ENCODE measurements at places on chromosomes 4 and X.

- H3K4me1 ChIP-seq, result peaks cover 16% of the 10 kb centered on the region
- H3K36me3 ChIP-seq, result no peaks in the 10 kb centered on the region
- DNase-seq, result no peak
Observed at GRCh38 chrX:130874751-130875150, 28.3 kb downstream of the ENOX2 start.

GRCh38 chrX:103613362-103613890 lies 5.7 kb downstream of the TCEAL3 start:
- H3K36me3 ChIP-seq, result no peaks in the 10 kb centered on the region
- H3K27ac ChIP-seq, result no peak overlapping the region
- H3K4me1 ChIP-seq, result no peaks in the 10 kb centered on the region
- H3K4me3 ChIP-seq, result no peak overlapping the region
- no peak for DNase-seq

- H3K27me3 ChIP-seq, result no peaks in the 10 kb centered on the region
- no peaks in the 10 kb centered on the region for H3K36me3 ChIP-seq
- no peak for DNase-seq
- H3K4me1 ChIP-seq, result no peaks in the 10 kb centered on the region
- no peak overlapping the region for H3K27ac ChIP-seq
Observed at GRCh38 chr4:40763228-40763716, 13.5 kb downstream of the NSUN7 start.

GRCh38 chr4:151600432-151600831 lies 160.4 kb downstream of the GATB start:
- H3K27ac ChIP-seq, result no peak overlapping the region
- no peak for DNase-seq
- H3K36me3 ChIP-seq, result no peaks in the 10 kb centered on the region
- H3K4me3 ChIP-seq, result no peak overlapping the region

- no peak overlapping the region for H3K27ac ChIP-seq
- no peak for DNase-seq
- H3K4me1 ChIP-seq, result no peaks in the 10 kb centered on the region
Observed at GRCh38 chr4:137067735-137068134, 464.6 kb downstream of the PCDH18 start.

- no peak for DNase-seq
- no peak overlapping the region for H3K27ac ChIP-seq
- H3K4me1 ChIP-seq, result no peaks in the 10 kb centered on the region
- H3K27me3 ChIP-seq, result no peaks in the 10 kb centered on the region
- H3K36me3 ChIP-seq, result no peaks in the 10 kb centered on the region
Observed at GRCh38 chrX:16946971-16947562, 609 bp downstream of the REPS2 start.

GRCh38 chr4:48247142-48247877 lies 22.3 kb downstream of the TEC start:
- no peaks in the 10 kb centered on the region for H3K27me3 ChIP-seq
- H3K27ac ChIP-seq, result no peak overlapping the region
- H3K4me1 ChIP-seq, result no peaks in the 10 kb centered on the region
- no peak for DNase-seq
- no peak overlapping the region for H3K4me3 ChIP-seq

DNA sequence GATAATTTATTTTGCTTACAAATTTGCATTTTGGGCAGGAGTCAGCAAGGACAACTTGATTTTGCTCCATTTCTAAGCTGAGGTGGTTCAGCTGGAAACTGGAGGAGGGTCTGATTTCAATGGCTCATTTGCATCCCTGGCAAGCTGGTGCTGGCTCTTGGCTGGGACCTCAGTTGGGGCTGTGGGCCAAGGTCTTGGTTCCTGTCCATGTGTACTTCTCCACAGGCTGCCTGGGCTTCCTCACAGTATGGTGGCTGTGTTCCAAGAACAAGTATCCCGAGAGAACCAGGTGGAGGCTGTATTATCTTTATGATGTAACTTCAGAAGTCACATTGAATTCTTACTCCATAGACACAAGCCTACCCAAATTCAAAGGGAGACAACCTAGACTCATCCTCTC lies 77.0 kb upstream of the STX18 start:
- no peaks in the 10 kb centered on the region for H3K36me3 ChIP-seq
- no peaks in the 10 kb centered on the region for H3K27me3 ChIP-seq
- no peaks in the 10 kb centered on the region for H3K4me1 ChIP-seq
- H3K4me3 ChIP-seq, result no peak overlapping the region
- H3K27ac ChIP-seq, result no peak overlapping the region
- DNase-seq, result no peak

- peaks cover 4% of the 10 kb centered on the region for H3K4me1 ChIP-seq
- H3K27me3 ChIP-seq, result no peaks in the 10 kb centered on the region
- DNase-seq, result no peak
- H3K27ac ChIP-seq, result no peak overlapping the region
- H3K36me3 ChIP-seq, result no peaks in the 10 kb centered on the region
Observed at GRCh38 chr4:89400287-89401035, 92.9 kb upstream of the GPRIN3 start.

GRCh38 chrX:110665223-110666002 lies 130.2 kb downstream of the CHRDL1 start:
- DNase-seq, result peak; percentile 11
- H3K4me1 ChIP-seq, result no peaks in the 10 kb centered on the region
- no peak overlapping the region for H3K4me3 ChIP-seq
- H3K27me3 ChIP-seq, result no peaks in the 10 kb centered on the region
- H3K36me3 ChIP-seq, result no peaks in the 10 kb centered on the region

DNA sequence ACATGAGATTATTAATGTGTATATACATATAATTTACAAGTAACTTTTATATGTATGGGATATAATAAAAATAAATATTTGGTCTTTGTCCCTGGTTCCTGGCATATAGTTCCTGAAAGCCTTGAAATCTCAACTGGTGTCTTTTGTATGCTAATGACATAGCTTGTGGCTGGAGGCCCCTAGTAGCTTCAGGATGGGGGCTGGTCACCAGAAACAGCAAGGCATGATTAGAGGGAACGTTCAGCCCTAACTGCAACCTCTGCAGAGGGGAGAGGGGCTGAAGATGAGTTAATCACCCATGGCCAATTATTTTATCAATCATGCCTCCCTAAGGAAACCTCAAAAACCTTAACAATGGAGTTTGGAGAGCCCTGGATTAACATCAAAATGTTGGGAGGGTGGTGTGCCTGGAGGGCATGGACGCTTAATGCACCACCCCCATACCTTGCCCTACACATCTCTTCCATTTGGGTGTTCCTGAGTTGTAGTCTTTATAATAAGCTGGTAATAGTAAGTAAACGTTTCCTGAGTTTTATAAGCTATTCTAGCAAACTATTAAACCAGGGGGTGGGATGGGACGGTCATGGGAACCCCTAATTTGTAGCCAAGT lies 21.3 kb downstream of the PIN4 start:
- H3K4me3 ChIP-seq, result no peak overlapping the region
- DNase-seq, result no peak
- no peak overlapping the region for H3K27ac ChIP-seq
- H3K36me3 ChIP-seq, result no peaks in the 10 kb centered on the region

DNA sequence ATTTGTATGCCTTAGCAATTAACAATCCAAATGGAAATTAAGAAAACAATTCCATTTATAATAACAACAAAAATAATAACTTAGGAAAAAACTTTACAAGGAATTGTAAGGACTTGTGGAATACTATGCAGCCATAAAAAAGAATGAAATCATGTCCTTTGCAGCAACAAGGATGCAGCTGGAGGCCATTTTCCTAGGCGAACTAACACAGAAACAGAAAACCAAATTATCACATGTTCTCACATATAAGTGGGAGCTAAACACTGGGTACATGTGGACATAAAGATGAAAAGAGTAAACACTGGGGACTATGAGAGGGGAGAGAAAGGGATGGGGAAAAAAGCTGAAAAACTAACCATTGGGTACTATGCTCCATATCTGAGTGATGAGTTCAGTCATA lies 77.4 kb downstream of the WNK3 start:
- DNase-seq, result no peak
- H3K36me3 ChIP-seq, result no peaks in the 10 kb centered on the region
- H3K27ac ChIP-seq, result no peak overlapping the region

DNA sequence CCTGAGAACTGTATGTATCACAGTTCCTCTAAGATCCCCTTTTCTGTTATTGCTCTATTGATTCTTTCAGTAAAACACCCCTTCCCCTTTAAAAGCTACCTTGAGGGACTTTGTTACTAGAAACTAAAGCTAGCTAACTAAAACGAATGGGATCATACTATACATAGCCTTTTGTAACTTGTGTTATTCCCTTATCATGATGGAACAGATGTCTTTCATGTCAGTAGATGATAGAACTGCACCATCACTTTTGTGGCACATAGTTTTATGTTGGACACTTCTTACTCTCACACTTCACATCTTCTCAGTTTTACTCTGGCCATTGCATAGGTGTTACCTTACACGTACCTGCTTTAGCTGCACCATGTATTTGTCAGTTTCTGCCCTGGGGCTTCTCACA lies 46.6 kb upstream of the PGRMC2 start:
- no peaks in the 10 kb centered on the region for H3K4me1 ChIP-seq
- H3K27ac ChIP-seq, result no peak overlapping the region
- H3K36me3 ChIP-seq, result no peaks in the 10 kb centered on the region
- H3K27me3 ChIP-seq, result no peaks in the 10 kb centered on the region
- no peak overlapping the region for H3K4me3 ChIP-seq
- no peak for DNase-seq

DNA sequence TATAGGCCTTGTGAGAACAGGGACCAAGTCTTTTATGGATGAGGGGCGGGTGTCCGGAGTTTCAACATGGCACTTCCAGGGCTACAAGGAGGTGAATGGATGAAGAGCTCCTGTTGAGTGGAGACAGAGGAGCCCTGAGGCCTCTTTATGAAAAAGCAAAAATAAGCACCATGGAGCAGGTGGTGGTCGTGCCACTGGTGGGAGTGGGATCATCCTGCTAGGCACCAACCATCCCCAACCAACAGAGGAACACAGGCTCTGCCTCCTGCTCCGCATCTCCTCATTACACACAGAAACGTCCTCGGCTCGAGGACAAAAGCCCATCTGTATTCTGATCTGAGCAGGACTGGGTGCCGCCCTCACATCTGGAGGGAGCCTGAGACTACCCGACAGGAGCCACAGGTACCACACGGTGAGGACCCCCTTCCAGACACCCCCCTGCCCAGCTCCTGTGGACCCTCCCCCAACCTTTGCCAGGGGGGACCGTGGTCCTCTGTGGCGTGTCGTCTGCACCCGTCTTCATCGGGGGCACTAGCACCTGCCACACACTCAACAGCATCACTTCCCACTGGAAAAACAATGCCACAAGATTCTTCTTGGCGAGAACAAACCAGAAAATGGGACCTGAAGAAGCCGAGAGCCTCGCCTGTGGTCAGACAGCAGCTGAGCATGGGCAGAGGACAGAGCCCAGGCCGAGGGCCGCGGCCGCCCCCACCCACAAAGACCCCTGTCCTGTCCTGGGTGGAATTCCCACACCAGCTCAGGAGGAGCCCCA lies 3.9 kb upstream of the PDE6B start:
- H3K27me3 ChIP-seq, result no peaks in the 10 kb centered on the region
- no peak overlapping the region for H3K27ac ChIP-seq
- no peaks in the 10 kb centered on the region for H3K36me3 ChIP-seq
- no peak overlapping the region for H3K4me3 ChIP-seq
- no peak for DNase-seq

DNA sequence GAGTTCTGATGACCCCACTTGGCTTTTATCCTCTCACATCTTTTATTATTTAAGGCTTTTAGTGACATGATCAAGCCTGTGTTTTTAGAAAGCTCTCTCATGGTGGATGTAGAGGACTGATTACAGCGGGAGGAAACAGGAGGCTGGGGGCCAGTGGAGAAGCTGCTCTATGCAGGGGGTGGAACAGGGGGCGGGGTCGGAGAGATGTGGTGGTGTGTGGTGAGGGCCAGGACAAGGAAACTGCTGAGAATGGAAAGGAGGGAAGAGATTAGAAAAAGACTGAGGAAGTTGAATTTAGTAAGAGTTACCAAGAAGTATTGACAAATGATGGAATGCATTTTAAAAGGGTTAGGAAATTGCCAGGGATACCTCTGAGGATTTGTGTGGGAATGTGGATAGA lies 292.2 kb downstream of the ZIC3 start:
- no peak overlapping the region for H3K27ac ChIP-seq
- no peaks in the 10 kb centered on the region for H3K36me3 ChIP-seq
- DNase-seq, result no peak

GRCh38 chr4:110087070-110087708 lies 111.2 kb downstream of the ELOVL6 start:
- no peak overlapping the region for H3K4me3 ChIP-seq
- H3K4me1 ChIP-seq, result no peaks in the 10 kb centered on the region
- H3K27ac ChIP-seq, result no peak overlapping the region
- no peak for DNase-seq
- no peaks in the 10 kb centered on the region for H3K36me3 ChIP-seq

DNA sequence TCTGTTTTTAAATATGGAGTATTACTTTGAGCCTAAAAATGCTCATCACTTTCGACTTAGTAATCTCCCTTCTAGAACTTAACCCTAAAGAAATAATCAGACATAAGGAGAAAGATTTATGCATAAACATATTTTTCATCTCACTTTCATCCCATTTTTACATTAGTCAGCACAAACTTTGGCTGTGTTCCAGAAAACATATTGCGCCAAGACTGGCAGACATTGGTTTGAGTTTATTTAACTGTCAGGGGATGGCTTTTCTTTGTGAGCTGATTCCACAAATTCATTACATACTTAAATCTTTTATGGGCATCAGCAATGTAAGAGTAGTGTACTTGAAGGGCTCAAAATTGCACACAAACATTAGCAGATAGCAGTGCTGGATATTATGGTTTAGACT lies 23.7 kb downstream of the MAOA start:
- no peaks in the 10 kb centered on the region for H3K36me3 ChIP-seq
- H3K27ac ChIP-seq, result no peak overlapping the region
- H3K27me3 ChIP-seq, result no peaks in the 10 kb centered on the region
- DNase-seq, result no peak
- H3K4me1 ChIP-seq, result no peaks in the 10 kb centered on the region
- no peak overlapping the region for H3K4me3 ChIP-seq
